Calu3 (cell line): ENCODE measurements at places on chromosomes 1 and 21.

- DNase-seq, result no peak
These were observed 6.8 kb upstream of the PLXNA2 start for GRCh38 chr1:208251015-208251414.

- no peak for DNase-seq
These were observed 16.6 kb upstream of the ADAM30 start for GRCh38 chr1:119912963-119913362.

GRCh38 chr1:21338573-21339355 lies 48.5 kb upstream of the ECE1 start:
- peak; percentile 41 for DNase-seq

DNA sequence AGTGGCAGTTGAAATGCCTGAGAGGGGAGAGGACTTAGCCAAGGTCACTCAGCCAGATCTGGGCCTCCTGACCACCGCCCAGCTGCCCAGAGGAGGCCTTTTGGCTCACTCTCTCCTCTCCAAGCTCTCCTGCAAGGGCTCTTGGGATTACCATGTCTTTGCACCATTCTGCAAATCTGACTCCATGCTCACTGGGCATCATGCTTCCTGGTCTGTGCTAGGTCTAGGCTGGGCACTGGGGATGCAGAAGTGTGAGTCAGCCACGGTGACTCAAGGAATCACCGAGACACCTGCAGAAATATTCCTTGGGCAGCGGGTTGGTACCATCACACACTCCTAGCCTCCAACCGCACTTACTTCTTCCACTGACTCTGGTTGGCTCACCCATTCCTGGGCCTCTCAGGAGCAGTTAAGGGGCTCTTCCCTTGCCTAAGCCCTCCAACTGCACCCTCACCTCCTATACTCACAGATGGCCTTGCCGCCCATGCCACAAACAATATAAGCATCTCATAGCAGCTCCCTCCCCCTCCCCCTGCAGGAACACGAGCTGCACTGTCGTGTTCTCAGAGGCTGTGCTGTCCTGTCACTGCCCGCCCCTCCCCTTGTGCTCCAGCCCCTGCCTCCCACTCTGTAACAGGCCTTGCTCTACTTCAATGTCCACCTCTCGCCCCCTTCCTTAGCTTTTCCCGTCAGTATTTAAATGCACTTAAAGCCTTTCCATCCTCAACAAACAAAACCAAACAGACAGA lies 34.8 kb downstream of the CDCP2 start:
- peak; percentile 30 for DNase-seq

GRCh38 chr1:24364975-24365678 lies 46.0 kb downstream of the GRHL3 start:
- no peak for DNase-seq

DNA sequence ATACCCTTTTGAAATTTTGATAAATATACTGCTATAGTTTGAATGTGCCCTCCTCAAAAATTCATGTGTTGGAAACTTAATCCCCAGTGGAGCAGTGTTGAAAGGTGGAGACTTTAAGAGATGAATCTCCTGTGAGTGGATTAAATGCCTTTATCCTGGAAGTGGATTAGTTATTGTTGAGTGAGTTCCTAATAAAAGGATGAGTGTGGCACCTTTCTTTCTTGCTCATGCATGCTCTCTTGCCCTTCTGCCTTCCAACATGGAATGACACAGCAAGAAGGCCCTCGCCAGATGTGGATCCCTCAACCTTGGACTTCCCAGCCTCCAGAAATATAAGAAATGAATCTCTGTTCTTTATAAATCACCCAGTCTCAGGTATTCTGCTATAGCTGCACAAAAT lies 51.8 kb downstream of the CD160 start:
- DNase-seq, result no peak

DNA sequence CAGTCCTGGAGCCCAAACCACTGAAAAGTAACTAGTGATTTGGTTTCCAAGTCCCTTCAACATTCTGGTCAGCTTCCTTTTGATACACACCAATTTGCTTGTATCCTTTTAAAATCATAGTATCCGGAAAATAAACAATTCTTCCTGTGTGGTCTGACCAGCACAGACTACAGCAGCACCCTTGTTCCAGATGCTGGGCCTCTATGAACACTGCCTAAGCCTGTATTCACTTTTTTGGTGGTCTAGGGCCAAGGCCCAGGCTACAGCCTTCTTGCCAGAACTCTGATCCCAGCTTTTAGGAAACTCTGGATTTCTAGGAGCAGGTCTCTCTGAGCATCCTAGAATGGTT lies 801 bp upstream of the DDAH1 start:
- no peak for DNase-seq
